ENCODE measurements at places on chromosomes 2 and 18. TPM values are rescaled to one million over a fixed set of nuclear protein-coding genes. Genes with fewer than 3 reads are reported as not detected.
A peak's percentile ranks its signal among the peaks of the same experiment; 100 is the strongest.

DNA sequence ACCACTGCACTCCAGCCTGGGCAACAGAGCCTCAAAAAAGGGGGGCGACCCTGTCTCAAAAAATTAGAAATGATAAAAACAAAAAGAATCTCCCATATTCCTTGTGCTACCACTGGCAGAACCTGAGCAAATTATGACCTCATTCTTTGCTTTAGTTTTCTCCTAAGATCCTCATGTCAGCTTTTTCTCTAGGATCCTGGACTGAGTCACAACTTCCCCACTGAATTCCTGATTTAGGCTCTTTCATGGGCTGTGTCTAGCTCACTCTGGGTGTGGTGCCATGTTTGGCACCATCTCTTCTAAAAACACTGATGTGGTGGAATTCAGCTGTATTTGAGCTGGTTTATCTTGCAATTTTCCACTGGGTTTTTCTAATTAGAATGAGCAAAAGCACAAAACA, 37.1 kb downstream of the EXOC6B start:
- DNase-seq, result no peak

DNA sequence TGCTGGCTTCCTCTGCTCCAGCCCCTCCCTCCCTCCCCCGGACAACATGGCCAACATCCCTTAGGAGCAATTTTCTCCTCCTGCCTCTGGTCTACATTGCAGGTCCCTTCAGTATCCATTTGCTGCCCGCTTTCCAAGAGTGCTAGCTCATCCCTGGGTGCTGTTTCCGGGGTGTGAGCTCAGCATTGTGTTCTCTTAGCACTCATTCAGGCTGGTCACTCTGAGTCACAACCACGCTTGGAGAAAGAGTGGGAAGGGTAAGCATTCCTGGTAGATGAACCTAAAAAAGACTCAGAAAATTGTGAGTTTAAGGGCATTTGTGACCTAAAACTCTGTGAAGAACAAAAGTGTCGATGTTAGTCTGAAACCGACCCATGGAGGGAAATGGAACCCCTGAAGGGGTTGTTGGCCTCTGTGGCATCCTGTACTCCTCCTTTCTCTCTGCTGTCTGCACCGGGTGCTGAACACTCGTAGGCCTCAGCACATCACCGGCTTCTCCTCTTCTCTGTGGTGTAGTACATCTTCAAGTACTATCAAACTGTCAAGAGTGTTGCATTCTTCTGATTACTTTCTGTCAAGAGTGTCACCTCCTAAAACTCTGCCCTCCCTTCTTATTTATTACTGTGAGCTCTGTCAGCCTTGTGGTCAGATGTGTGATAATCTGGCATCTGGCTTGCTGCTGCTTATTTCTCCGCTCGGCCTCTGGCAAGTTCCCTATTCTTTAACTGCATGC, 73.0 kb downstream of the CTNNA2 start:
- DNase-seq, result no peak

- no peak for DNase-seq
Observed at GRCh38 chr2:239204876-239205468, 195.8 kb downstream of the HDAC4 start.

DNA sequence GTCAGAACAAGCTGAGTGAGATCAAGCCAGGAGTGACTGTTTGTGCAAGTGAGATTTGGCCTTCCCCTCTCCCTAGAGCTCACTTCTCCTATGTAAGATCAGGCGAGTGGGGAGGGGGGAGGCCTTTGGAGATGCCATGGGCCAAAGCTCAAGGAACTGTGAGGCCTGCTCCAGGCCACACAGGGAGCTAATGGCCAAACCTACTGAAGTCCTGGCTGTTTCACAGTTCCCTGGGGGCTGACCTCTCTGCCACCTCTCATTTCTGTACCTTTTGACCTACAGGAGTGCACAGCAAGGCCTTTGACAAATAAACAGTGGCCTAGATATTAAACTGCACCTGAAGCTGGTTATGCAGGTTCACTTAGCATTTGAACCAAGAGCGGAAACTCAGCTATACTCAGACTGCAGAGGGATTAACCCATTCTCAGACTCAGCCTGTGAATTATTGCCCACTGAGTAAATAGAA, 235.0 kb upstream of the NT5C1B start:
- DNase-seq, result peak; percentile 48

DNA sequence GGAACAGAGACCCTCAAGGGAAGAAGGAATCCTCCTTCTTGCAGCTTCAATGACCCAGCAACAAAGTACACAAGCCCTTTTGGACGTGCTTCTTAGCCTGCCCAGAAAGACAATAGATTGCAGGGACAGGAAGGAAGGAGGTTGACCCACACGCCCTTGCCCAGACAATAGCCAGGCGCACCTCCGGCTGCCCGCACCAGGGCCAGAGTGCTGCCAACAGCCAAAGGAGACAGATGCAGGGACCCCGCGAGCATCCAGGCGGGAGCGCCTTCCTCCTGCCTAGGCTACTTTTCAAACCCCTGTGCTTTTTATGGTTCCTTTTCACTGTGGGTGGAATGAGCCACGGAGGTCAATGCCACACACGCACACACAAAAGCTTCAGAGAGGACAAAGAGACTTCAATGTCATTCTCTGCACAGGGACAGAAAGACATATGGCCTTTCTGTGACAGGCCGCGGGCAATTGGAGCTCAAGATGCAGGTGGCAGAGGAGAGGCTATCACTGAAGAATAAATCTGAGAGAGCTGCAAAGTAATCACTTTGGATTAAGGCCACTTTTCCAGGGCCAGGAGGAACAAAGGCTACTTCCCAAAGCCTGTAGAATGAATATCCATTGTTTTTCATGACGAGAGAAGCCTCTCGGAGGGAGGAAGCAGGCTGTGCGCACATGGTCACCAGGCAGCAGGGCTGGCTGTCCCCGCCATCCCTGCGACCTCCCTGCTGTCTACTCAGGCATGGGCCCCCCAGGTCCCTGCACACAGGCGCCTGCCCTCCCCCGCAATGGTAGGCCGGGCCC, 300.6 kb downstream of the EIPR1 start:
- DNase-seq, result no peak

DNA sequence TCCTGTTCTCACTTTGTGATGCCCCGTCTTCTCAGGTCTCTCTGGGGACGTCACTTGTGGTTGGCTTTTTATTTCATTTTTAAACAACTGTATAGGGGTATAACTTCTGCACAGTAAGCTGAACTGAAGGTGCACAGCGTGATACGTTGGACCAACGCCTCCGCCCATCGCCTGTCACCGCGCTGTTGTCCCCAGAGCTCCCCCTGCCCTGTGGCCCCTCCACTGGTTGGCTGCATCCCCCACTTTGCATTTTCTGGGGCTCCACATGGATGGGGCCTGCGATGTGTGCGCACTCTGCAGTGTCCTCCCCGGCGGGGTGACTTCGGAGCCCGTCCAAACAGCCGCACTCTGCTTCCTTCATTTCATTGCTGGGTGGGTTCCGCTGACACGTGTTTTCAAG, 14.3 kb downstream of the GPR35 start:
- no peak for DNase-seq

DNA sequence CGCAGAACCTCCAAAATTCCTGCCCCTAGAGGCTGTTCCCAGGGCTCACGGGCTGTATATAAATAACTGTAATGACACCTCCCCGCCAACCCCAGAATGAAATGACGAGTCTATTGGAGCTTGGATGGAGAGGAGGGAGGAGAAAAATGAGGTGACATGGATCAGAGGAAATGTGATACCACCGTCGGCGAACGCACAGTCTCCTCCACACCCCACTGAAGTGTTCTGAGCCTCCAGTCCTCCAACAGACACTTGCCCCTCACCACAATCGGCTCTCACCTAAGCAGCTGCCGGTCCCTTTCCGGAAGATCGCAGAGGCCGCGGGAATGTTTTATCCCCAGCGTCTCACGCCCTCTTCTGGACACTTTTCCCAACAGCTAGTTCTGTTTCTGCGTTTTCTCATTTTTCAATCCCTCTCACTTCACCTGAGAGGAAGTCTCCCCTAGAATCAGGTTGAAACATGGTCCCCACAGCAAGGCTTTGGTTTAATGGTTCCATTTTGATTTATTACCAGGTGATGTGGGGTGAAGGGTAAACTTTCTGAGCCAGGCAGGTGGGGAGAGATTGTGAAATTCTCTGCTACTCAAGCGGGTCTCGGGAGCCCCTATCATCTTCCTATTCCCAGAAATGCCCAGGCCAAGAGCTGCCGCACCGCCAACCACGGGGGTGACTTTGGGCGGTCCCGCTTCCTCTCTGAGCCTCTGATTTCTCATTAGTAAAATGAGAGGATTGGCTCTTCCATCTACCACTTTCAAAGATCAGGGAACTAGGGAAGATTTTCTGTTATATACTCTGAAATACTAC, 9.1 kb upstream of the MYO5B start:
- DNase-seq, result peak; percentile 54

GRCh38 chr2:16791496-16791895, 125.9 kb upstream of the CYRIA start:
- DNase-seq, result no peak

The TEX51 gene
- not detected for total RNA-seq

The TTC32 gene
- total RNA-seq, result 19.3 TPM

- peak; percentile 74 for DNase-seq
Observed at GRCh38 chr2:95300450-95300849, 3.3 kb downstream of the KCNIP3 start.

- no peak for DNase-seq
Observed at GRCh38 chr2:65957454-65957853, 477.5 kb upstream of the MEIS1 start.

Data from ureter (tissue), 1 donor.